ENCODE measurements at places on chromosomes 4 and X.

DNA sequence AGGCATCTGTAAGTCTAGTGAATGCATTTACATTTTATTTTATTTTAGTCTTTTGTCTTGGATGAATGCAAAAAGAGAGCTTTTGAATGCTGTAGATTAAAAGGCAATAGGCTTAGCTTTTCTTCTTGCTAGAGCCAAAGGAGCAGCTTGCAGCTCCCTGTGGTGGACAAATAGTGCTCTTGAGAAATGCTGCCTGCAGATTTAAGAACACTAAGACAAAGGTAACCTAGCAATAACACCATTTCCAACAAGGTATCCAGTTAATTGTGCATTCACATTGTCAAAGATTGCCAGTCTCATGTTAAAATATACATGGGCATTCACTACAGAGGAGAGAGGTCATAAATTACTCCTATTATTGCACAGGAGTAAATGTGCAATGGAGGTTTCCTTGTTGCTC is 859.2 kb upstream of the PRKX start:
- no peak for DNase-seq

DNA sequence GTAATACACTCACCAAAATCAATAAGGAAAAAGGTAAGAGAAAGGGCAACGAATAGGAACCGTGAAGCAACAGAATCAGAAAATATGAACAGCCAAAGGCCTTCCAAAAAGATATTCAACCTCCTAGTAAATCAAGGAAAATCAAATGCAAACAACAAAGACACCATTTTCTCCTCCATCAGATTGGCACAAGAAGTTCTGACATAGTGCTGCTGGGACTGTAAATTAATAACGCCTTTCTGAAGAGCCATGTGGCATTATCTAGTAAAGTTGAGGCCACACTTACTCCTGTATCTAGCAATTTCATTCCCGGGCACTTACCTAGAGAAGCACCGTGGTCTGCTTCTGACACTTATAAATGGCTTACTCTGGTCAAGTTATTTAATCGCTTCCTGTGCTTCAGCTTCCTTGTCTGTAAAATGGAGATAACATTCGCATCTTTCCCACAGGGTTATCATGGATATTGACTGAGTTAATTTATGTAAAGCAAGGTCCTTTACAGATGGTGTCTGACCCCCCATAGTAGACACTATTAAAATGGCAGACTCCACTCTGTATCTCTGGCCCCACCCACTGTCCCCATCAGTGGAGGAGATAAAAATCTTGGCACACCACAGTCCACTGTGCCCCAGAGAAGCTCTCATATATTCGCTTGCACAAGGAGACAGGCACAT is 20.5 kb upstream of the ENPP6 start:
- no peak for DNase-seq

- DNase-seq: no peak
Measured at GRCh38 chr4:90883519-90883918, 756.3 kb downstream of the CCSER1 start.

GRCh38 chr4:59369229-59369628 is 1830.9 kb upstream of the ADGRL3 start:
- DNase-seq: no peak

GRCh38 chr4:147367891-147368290 is 113.0 kb upstream of the EDNRA start:
- DNase-seq: no peak

- no peak for DNase-seq
Measured at GRCh38 chr4:37723067-37723466, 36.9 kb upstream of the RELL1 start.

DNA sequence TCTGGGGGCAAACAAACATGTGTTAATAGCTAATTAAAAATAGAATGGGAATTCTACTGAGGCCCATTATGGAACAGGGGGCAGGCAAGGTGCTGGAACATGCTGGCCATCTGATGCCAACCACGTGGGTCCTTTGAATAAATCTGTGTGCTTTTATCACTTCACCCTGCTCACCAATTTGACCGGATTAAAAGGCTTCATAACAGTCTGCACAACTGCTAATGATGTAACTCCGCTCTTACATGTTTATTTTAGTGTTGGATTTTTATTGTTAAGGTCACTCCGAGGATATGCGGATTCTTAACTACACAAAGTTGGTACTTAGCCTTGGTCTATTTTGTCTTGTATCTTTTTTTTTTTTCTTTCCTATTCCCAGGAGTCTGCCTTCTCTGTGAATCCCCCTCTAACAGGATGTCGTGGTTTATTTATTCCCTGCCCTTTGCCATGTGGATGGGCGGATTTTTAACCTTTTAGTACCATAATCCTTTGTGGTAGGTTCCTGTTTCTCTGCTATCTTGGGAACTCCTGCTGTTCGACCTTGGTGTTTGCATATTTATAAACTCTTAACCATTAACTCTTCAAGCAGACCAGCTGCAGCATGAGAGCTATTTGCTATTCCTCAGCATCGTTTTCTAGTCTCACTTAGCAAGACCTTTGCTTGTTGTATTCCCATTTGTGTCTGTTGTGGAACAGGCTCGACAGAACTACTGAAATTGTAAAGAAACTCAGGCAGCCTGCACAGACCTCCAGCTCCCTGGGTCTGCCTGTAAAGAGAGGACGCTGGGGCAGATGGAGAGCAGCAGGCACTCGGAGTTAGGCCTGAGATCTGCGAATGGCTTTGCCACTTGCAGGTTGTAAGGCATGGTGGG is 38.0 kb downstream of the TRIM2 start:
- DNase-seq: no peak

GRCh38 chr4:157220371-157220881 is at the start of gene GRIA2:
TSS of gene GRIA2 (plus strand) at chr4:157220728. CDS start at chr4:157221043, 315 bp downstream.
- no peak for DNase-seq

GRCh38 chr4:145930592-145930991 is 8.0 kb downstream of the ZNF827 start:
- no peak for DNase-seq

DNA sequence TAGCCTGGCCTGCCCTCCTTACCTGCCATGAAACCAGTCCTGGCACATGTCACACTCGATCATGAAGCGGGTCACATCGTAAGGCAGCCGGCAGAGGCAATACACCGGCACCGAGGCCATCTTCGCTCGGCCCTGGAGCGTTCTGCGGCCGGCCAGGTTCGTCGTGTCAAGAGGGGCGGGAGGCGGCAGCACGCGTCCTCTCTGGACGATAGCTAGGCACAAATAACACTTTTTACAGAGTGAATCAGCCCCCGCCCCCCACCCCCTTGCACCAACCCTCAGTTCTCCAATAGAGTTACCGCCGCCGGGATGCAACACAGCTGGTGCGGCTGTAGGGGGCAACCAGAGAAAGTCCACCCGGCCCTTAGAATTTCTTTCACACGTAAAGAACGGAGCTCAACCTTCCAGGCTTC is 1.7 kb downstream of the PHF8 start:
- no peak for DNase-seq

- no peak for DNase-seq
Measured at GRCh38 chr4:22253431-22253830, 262.4 kb downstream of the ADGRA3 start.

- no peak for DNase-seq
Measured at GRCh38 chr4:107890779-107891178, 40.6 kb upstream of the CYP2U1 start.

GRCh38 chr4:48804584-48805301 is 24.7 kb upstream of the FRYL start:
- no peak for DNase-seq

GRCh38 chr4:108612365-108612764 is 8.0 kb upstream of the RPL34 start:
- no peak for DNase-seq

- DNase-seq: no peak
Measured at GRCh38 chr4:176874721-176875445, 82.2 kb upstream of the VEGFC start.

- no peak for DNase-seq
Measured at GRCh38 chr4:145388043-145388442, 93.6 kb upstream of the SMAD1 start.

DNA sequence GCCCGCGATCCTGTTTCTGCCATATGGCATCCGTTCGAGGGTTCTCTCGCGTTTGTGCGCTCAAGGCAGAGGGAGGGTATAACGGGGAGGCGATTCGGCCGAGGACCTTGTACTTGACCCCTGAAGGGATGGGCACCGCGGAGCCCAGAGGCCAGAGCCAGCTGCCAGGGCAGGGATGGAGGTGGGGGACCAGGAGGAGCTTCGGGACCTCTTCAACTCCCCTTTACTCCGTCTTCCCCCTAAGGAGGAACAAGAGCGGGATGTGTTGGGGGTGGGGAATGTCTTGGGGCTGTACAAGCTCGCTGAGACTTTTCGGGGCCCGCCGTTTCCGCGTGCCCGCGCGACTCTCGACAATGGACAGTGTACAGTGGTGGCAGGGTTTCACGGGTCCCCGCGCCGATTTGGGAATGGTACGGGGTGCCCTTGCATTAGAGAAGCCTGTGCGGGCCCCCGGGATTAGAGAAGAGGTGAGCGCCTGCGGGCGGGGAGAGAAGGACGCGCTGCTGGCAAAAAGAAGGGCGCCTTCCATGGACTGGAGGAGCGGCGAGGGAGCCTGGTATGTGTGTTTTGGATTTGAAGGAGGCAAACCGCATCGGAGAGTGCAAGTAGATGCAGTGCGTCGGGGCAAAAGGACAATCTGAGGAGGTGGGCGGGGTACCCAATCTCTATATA is 760 bp downstream of the UGT8 start:
- DNase-seq: no peak

DNA sequence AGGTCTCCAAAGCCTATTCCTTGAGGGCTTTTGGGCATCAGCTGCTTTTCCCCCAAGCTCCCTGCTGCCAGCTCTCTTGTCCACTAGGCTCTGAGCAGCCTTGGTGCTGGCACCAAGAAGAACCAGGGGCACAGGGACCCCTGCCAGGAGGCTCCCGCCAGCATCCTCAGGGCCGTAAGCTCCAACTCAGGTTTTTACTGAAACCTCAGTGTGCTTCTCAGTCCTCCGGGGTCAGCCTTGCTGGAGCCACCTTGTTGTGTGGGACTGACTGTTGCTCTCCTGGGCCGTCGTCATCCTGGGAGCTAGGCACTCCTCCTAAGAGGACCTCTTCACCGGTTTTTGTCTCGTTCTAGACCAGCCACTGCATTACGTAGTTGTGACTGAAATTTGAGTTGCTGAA is 38.9 kb downstream of the NOP14 start:
- no peak for DNase-seq

DNA sequence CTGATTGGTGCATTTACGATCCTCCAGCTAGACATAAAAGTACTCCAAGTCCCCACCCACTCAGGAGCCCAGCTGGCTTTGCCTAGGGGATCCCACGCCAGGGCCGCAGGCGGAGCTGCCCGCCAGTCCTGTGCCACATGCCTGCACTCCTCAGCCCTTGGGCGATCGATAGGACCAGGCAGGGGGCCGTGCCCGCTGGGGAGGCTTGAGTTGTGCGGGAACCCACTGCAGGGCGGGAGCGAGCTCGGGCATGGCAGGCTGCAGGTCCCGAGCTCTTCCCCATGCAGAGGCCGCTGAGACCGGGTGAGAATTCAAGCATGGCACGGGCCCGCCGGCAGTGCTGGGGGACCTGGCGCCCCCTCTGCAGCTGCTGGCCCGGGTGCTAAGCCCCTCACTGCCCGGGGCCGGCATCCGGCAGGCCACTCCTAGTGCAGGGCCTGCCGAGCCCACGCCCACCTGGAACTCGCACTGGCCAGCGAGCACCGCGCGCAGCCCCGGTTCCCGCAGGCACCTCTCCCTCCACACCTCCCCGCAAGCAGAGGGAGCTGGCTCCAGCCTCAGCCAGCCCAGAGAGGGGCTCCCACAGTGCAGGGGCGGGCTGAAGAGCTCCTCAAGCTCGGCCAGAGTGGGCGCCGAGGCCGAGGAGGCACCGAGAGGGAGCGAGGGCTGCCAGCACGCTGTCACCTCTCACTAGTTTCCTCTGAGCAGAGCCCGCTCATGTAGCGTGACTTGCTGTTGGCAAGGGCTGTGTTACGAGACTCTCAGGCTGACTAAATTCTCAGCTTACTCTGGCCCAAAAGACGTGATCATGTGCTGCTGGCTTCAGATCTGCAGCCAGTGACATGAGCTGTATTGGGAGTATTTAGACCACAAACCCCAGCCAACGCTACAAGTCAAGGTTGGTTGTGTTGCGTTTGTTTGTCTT is 87.5 kb downstream of the TRAPPC11 start:
- DNase-seq: no peak

GRCh38 chrX:48478806-48479205 is 2.8 kb downstream of the FTSJ1 start:
- DNase-seq: no peak

GRCh38 chr4:169108303-169108702 is 98.2 kb upstream of the CBR4 start:
- no peak for DNase-seq

- DNase-seq: no peak
Measured at GRCh38 chr4:111678479-111678878, 466.8 kb upstream of the FAM241A start.

DNA sequence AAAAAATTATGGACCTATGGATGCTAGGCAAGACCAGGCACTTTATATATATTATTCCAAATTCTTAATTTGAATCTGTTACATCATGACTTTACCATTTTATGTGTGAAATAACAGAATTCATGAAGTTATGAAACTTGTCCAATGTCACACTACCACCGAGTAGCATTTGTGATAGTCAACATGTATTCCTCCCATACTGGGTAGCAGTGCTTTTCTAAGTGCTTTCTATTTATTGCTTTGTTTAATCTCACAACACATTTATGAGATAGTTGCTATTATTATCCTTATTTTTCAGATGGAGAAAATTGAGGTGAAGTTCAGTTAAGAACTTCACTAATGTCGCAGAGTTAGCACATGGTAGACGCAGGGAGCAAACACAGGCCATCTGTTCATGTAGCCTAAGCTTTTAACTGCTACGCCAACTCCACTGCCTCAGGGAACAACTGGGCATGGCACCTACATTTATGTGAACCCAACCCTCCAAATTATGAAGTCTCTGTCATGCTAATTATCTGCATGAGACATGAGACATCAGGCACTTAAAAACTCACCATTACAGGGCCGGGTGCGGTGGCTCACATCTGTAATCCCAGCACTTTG is 20.8 kb downstream of the GUCY1A1 start:
- DNase-seq: no peak

- DNase-seq: no peak
Measured at GRCh38 chr4:85595098-85595775, 120.3 kb downstream of the ARHGAP24 start.

- DNase-seq: no peak
Measured at GRCh38 chr4:147985376-147985775, 253.5 kb downstream of the ARHGAP10 start.

- DNase-seq: no peak
Measured at GRCh38 chr4:108941904-108942430, 179.1 kb upstream of the ETNPPL start.

- DNase-seq: no peak
Measured at GRCh38 chr4:64729561-64729960, 320.3 kb upstream of the TECRL start.

GRCh38 chrX:41707218-41707617 is 16.8 kb upstream of the GPR82 start:
- DNase-seq: no peak

All from GM12864 (cell line).